ENCODE measurements at places on chromosomes 1 and 21.

GRCh38 chr1:202807451-202807925, 733 bp downstream of the KDM5B start:
- DNase-seq = peak; percentile 27

GRCh38 chr1:157369808-157370521, 182.3 kb downstream of the FCRL5 start:
- peak; percentile 65 for DNase-seq

DNA sequence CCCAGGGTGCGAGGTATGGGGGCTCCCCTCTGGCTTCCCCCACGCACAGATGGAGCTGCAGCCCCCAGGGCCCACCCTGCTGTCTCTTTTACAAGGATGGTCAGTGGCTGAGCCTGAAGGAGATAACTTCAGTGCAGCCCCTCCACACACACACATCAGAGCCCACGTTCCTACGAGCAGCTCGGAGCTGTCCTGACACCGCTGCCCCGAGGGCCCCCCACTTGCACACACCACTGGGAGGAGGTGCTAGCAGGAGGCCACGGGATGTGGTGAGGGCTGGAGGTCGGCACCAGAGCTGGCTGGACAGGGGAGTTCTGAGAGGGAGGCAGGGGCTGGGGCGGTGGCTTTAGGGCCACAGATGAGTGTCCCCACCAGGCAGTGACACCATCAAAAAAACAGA, 53.9 kb downstream of the MORN1 start:
- no peak for DNase-seq

- DNase-seq = no peak
Measured at GRCh38 chr1:14926229-14926628, 227.3 kb upstream of the TMEM51 start.

DNA sequence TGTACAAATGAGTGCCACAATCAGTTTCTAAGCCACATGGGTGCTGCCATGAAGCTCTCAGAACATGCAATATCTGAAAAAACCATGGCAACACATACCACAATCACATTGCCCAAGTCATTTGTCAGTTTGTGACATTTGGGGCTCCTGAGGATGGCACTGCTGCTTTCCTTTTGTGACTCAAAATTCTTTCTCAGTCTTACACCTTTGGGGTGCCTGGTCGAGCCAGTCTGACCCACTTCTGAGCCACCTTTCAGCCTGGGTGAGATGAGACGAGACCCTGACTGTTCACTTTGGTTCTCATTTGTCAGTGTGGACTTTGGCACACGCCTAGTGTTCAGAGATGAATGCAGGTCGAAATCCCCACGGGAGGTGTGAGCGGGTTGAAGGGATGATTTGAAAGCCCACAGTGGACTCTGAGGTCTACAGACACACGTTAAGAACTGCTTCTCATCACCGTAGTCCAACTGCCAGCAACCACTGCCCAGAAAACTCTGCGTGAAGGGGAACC, 8.0 kb downstream of the BATF3 start:
- DNase-seq = no peak

DNA sequence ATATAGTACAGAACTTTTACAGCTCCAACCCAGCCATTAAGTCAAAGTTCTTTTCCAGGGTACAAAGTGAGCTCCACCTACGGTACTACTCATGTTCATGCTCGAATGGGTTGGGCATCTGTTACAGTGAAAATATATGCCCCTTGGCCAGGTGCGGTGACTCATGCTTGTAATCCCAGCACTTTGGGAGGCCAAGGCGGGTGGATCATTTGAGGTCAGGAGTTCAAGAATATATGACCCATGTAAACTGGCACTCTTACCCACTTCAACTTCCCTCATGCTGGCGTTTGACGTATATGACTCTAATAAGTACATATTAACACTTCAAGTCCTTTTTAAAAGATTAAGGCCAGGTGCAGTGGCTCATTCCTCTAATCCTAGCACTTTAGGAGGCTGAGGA, 71.3 kb upstream of the PKN2 start:
- no peak for DNase-seq

GRCh38 chr1:87899746-87900145, 571.1 kb downstream of the LMO4 start:
- DNase-seq = peak; percentile 42
